Bronchial epithelial cell (primary cell): ENCODE measurements at places on chromosomes 6 and 20.
A peak's percentile ranks its signal among the peaks of the same experiment; 100 is the strongest.

DNA sequence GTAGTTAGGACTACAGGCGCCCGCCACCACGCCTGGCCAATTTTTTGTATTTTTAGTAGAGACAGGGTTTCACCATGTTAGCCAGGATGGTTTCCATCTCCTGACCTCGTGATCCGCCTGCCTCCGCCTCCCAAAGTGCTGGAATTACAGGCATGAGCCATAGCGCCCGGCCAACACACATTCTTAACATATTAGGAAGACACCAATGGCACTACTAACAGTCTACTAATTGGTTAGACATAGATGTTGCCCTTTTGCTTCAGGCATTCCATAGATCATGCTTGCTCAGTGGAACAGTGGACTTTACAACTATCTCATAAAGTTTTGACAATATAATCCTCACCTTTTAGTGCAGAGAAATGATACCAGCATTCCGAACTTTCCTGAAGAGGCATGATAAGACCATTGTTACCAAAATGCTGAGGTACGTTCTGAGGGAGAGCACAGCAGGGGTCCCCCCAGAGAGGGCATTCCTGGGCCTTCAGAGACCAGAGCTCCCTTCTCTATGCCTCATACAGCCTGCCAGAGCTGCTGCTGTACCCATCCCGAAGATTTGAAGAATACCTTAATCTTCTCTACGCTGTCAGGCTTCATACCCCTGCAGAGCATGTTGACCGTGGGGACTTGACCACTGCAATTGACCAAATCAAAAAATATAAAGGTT lies 89.4 kb downstream of the ECT2L start:
- no peak for DNase-seq

GRCh38 chr20:20214757-20215275 lies 153.1 kb upstream of the INSM1 start:
- no peak for DNase-seq

DNA sequence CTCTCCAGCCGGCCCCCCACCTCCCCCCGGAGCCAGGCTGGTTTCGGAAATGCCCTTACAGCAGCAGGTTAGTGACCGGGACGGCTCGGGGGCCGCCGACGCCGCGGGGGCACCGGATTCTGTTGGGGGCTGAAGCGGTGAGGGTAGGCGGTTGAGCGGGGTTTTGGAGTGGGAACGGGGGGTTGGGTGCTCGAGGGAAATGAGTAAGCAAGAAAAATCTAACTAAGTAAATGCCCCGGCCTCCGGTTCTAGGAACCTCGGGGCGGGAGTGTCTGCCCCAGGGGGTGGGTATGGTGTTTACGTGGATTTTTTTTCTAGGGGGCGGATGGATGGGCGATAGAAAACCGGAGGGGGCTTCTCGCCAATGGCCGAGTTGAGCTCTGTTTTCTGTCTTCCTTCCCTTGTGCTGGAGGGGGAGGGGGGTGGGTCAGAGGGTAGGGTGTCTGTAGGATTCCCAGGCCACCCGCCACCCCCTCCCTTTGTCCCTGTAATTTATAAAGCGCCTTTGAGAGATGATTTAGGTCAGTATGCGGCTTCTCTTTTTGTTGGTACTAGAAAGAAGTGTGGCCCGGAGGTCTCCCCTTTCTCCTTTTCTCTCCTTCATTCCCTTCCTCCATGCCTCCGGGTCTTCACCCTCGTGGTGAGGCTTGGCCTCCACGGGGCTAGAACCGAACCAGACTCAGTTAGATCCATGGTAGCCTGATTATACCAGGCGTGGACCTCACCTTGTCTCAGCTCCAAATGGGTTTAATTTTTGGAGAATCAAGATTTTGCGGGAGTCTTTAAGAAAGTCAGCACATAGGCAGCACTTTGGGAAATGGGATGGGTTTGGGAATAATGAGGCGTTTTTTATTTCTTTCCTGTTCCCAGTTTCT lies 2.3 kb downstream of the E2F3 start:
- peak; percentile 55 for DNase-seq

- peak; percentile 10 for DNase-seq
These were observed 115.6 kb upstream of the B3GAT2 start for GRCh38 chr6:71072508-71072907.

GRCh38 chr20:23243791-23244155 lies 106.8 kb upstream of the NXT1 start:
- no peak for DNase-seq

DNA sequence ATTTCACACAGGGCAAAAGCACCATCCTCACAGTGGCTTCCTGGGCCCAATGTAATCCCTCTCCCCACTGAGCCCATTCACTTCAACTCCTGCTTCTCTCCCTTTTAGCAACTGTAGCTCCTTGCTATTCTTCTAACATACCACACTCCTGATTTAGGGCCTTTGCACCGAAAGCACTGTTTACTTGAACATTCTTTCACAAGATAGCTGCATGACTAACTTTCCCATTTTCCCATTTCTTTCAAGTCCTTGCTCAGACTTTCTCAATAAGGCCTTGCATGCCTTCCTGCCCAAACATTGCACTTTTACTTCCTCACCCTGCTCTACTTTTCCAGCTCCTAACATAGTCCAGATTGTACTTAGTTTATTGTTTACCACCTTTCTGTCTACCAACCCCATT lies 73.0 kb downstream of the SHPRH start:
- peak; percentile 12 for DNase-seq

DNA sequence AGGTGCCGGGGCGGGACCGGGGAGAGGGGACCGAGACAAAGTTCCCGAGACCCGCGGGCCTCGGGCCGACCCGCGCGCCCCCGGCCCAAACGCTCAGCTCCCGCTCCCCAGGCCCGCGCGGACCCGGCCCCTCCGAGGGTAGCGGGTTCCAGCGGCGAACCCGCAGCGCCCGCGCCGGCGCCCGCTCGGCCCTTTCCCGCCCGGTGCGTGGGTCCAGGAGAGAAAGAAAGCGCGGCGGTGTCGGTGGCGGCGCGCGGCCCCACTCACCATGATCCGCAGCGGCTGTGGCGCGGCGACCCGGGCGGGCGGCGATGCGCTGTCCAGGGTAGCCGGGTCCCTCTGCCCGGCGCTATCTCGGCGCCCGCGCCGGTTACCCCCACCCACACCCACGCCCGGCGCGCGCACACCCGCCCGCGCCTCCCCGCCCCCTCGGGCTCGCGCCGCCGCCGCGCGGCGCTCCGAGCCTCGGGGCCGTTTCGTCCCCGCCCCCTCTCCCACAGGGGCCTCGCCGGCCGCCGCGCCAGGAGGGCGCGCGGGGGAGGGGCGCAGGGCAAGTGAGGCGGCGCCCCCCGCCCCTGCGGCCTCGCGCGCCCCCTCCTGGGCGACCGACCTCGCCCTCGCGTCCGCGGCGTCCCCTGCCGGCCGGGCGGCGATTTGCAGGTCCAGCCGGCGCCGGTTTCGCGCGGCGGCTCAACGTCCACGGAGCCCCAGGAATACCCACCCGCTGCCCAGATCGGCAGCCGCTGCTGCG lies at the start of gene ELOVL2:
TSS of gene ELOVL2 (minus strand) at position 345 of the 751 bp plus-strand sequence. CDS start at position 270, 75 bp downstream.
- DNase-seq, result no peak

- DNase-seq, result peak; percentile 82
These were observed 17.2 kb downstream of the STK35 start for GRCh38 chr20:2118783-2119182.

DNA sequence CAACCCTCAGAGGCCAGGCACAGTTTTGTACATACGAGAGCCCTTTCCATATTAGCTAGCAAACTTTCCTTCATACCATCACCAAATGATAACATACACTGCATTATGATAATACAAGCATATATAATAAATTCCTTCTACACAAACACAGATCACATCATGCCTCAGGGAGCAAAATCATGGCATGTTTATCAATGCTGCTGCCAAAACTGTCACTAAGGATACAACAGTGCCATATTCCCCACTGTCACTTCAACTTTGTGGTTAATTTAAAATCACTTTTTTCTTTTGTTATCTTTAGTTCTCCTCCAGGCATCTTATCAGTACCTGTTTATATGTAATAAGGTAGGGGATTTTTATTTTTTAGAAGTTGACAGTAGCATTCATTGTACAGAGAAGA lies 196.3 kb downstream of the EPM2A start:
- no peak for DNase-seq

GRCh38 chr6:151131324-151132007 lies 108.3 kb upstream of the AKAP12 start:
- no peak for DNase-seq

DNA sequence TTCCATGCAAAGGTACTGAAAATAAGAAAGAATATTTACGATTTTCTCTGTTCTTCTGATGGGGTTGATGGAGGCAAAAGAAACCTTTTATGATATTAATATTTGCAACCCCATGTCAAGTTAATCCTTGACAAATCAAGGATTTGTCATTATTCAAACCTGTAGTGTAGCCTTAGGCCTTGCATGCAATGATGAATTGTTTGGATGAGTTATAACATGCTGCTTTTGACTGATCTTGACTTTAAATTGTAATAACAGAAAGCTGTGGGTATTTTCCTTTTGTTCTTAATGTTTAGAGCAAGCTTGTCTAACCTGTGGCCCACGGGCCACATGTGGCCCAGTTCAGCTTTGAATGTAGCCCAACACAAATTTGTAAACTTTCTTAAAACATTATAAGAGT lies 13.0 kb upstream of the BAG2 start:
- DNase-seq, result peak; percentile 92

GRCh38 chr20:406200-407132 lies 1.6 kb upstream of the RBCK1 start:
- DNase-seq, result no peak

GRCh38 chr6:3409699-3410384 lies 47.0 kb downstream of the SLC22A23 start:
- DNase-seq, result peak; percentile 54

DNA sequence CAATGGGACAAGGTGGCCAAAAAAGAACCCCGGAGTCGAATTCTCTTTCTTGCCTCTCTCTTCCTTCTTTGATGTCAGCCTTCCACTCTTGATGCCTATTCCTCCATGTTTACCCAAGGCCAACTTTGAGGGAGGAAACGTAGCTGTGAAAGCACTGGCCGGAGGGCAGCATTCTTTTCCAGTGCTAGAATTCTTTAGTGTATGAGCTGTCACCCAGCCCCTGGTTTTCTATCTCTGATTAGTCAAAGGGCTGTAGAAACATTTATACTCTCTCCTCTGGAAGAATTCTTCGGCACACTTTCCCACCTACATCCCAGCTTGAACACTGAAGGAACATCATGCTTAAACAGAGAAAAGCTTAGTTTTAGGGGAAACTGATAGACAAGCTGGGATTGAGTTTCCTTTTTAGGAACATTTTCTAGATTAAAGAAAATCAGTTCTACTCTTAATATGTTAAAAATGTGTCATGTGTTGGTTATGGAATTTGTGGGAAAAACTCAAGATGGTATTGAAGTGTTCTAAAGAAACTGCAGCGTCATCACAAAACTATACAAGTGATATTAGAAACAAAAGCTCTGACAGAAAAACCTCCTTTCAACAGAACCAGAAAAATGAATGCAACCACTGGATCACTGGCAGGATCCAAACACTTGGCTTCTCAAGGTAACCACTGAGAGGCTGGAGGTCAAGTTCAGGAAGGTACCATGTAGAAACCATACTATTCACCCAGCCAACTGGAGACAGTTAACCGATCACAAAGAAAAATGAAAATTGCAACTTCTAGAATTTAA lies 20.7 kb upstream of the UTRN start:
- peak; percentile 93 for DNase-seq

GRCh38 chr6:152634773-152635172 lies 2.4 kb downstream of the SYNE1 start:
- DNase-seq, result no peak

DNA sequence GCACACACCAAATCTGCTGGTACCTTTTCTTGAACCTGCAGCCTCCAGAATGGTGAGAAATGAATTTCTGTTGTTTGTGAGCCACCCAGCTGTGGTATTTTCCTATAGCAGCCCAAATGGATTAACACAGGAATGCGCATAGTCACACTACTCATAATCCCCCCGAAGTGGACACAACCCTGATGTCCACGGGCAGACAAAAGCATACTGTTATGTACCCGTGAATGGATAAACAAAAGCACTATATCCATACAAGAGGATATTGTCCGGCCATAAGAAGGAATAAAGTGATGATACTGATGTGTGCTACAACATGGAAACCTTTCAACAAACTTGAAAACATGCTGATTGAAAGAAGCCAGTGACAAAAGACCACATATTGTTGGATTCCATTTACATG lies 25.1 kb upstream of the RPP40 start:
- no peak for DNase-seq

DNA sequence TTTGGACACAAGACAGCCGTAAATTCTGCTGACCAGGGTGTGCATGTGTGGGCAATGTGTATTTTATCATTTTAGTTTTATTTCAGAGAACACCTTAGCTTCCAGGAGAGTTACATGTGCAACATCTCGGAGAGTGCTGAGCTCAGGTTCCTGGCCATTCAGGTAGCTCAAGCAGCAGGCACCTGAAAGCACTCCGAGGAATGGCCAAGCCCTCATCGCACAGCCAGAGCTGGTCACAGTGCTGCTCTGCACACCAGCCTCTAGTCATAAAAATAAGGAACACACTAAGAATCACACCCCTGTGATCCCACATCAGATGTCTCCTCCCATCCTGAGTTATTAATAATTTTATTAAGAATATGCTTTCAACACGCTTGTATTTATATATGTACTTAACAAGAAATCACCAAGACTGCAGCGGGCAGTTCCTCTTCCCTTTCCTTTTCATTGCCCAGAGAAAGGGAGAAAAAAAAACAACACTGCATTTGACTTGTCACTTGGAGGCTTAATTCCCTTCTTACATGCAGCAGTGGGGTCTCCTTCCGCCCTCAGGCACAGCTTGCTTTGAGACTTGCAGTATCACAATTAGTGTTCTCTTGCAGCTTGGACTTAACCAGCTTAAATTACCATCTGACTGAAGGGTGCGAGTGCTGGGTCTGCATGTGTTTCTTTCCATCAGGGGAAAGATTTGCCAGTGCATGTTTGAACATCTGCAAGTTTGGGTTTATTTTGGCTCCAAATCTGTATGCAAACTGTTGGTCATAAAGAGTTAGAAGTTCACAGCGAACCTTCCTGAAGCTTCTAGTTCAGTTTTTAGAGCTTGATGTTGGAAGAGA lies 36.0 kb upstream of the IRF4 start:
- no peak for DNase-seq

- DNase-seq, result no peak
These were observed 29.6 kb downstream of the NPEPL1 start for GRCh38 chr20:58721951-58722778.

DNA sequence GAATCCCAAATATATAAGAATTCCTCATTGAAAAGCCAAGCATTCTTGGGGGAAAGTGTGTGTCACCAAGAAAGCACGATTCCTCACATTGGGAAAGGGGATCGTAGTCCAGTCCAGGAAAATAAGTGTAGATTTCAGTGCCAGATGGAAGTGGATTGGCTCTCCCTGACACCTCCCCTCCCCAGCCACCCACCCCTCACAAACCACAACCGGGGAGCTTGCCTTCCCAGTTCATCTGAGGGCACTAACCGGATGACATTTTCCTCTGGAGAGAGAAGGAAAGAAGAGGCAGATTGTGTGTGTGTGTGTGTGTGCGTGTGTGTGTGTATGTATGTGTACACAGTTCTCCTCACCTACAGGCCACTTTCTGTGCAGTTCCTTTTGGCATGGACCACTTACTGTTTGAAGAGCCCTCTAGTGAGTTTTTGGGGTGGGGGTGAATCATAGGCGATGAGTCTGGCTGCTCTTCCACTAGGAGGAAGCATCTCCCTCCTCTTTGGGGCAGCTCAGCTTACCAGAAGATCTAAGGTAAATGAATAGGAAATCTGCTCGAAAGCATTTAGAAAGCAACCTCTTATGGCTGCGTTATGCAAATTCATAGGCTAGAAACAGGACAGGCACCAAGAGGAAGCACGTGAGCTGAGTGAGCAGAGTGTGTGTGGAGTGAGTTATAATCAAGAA lies 20.8 kb downstream of the DAAM2 start:
- DNase-seq, result no peak

- no peak for DNase-seq
These were observed 179.4 kb downstream of the ERMARD start for GRCh38 chr6:169930799-169931198.

- no peak for DNase-seq
These were observed 8.0 kb upstream of the F13A1 start for GRCh38 chr6:6328451-6328850.
